ENCODE measurements at places on chromosomes 3 and 15. TPM values are rescaled to one million over a fixed set of nuclear protein-coding genes. Genes with fewer than 3 reads are reported as not detected.

CACNA2D3 gene
- 3.8 TPM for total RNA-seq

DNA sequence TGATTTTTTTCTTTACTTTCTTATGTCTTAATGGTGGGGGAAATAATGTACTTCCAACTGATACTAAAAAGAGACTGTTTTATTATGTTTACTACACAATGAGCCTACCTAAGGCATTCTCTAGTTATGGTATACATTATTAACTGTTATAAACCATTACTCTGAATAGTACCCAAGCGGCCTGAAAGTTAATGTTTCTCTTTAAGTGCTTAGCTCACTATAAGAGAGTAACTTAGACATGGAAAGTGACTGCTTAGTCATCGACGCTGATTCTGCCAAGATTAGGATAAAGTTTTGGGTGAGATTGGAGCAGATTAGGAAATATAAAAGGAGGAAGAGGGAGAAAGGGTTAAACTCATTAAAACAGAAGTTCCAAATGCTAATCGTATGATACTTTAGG is 365.0 kb downstream of the NLGN1 start:
- H3K27me3 ChIP-seq, result no peaks in the 10 kb centered on the region
- H3K4me1 ChIP-seq, result no peaks in the 10 kb centered on the region
- no peak overlapping the region for H3K27ac ChIP-seq
- no peaks in the 10 kb centered on the region for H3K36me3 ChIP-seq
- no peak overlapping the region for H3K4me3 ChIP-seq
- DNase-seq, result no peak

DNA sequence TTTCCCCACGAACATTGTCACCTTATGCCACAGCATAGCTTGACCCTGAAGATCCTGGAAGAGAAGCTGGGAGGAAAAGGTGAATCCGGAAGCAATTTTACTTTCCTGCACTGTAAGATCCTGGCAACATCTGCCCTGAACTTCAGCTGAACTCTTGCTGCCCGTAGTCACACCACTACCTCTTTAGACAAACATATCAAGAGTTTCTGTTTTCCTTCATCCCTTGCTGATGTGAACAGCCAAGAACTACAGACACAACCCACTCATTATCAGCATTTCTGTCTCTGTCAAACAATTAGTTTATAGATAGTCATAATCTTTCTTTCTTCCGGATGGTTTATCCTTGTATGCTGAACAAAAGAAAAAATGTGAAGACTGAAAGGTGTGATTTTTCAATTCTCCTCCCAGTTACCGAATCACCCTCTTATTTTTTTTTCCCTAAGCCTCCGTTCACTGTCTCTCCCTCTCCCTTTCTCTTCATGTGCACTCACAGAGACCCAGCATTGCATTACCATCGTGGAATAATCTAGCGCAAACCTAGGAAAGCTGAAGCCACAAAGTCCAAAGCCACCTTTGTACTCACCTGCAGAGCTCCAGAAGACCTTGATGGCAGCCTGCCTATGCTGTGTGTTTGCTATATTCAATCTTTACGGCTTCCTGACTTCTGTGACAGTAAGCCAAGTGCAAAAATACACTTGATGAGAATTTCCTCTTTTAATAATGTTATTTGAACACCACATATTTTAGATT is 229.2 kb downstream of the CDIN1 start:
- H3K4me3 ChIP-seq, result no peak overlapping the region
- DNase-seq, result peak; percentile 70
- H3K4me1 ChIP-seq, result peaks cover 7% of the 10 kb centered on the region
- H3K36me3 ChIP-seq, result no peaks in the 10 kb centered on the region

FSD2 gene
- not detected for total RNA-seq

DNA sequence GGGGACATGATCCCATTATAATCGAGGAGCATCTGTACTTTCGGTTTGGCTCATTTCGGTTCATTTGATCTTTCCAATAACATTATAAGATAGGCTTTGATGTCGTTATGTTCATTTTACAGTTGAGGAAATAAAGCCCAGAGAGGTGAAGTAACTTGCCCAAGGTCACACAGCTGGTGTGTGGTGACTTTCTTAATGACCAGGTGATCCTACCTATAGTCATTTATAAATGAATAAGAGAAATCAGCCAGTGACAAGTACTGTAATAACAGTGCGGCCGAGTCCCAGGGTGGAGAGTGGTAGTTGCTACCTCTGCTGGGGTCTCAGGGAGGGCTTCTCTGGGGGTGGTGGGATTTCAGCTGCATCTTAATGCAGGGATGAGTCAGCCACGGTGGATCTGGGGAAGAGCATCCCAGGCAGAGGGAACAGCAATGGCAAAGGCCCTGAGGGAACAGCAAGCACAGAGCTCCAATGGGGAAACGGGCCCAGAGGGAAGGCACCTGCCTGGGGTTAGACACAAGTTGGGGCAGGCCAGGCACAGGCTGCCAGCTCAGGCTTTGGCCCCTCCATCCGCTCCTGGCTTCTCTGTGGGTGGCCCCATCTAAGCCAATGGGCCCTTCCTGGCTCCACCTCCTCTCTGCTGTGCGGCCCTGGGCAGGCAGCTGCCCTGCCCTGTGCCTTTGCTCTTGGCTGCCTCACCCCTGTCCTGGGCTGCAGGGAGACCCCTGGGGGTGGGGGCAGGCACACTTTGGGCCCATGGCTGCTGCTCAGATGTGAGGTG is 1.1 kb upstream of the FBLN2 start:
- no peaks in the 10 kb centered on the region for H3K36me3 ChIP-seq
- no peaks in the 10 kb centered on the region for H3K27me3 ChIP-seq
- H3K4me1 ChIP-seq, result peaks cover 4% of the 10 kb centered on the region
- H3K27ac ChIP-seq, result no peak overlapping the region
- no peak overlapping the region for H3K4me3 ChIP-seq

- H3K27me3 ChIP-seq, result no peaks in the 10 kb centered on the region
- H3K27ac ChIP-seq, result no peak overlapping the region
- no peak overlapping the region for H3K4me3 ChIP-seq
- peak; percentile 71 for DNase-seq
- H3K36me3 ChIP-seq, result no peaks in the 10 kb centered on the region
- peaks cover 25% of the 10 kb centered on the region for H3K4me1 ChIP-seq
These were observed 15.4 kb upstream of the CSPG4 start for GRCh38 chr15:75727851-75728715.

- H3K4me1 ChIP-seq, result no peaks in the 10 kb centered on the region
- no peaks in the 10 kb centered on the region for H3K27me3 ChIP-seq
- peaks cover 12% of the 10 kb centered on the region for H3K36me3 ChIP-seq
- no peak overlapping the region for H3K27ac ChIP-seq
- no peak for DNase-seq
These were observed 76.7 kb downstream of the SEC22A start for GRCh38 chr3:123278446-123278845.

DNA sequence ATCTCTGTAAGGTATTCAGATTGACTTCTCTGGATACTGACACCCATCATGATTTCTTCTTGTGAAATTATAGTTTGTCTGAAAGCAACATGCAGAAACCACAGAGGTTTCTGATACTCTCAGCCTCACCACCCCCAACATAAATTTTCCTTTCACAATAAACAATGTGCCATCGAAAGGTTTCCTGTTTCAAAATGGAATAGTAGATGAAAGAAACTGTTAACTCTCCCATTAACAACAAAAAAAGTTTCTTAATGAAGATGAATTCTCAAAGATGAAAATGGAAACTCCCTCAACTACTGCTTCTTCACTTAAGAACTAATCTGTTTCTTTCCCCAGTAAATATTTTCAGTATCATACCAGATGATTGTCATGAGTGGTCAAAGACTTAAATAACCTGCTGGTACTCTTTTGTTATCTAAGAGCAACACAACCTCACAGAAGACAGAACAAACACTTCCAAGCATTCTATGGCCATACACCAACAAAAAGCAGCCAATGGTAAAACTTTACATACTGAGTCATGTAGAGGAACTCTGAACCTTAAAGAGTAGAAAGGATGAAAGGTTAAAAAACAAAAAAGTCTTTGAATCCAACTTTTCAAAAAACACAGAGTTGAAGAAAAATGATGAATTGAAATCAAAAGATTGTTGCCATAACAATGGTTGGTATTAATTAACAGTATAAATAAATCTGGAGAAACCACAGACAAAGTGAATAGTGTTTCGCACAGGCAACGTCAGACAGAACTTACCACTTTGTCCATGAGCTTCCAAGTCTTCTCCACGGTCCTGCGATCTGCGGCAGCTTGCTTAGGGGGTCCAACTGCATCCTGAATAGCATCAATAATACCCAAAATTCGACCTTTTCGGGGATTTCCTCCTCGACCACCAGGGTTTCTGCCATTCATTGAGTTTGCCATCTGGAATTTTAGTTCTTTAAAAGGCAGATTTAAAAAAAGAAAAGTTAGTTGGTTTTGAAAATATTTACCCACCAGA is 1.9 kb downstream of the CBLB start:
- H3K4me3 ChIP-seq, result peak overlapping the region; percentile 88
- no peaks in the 10 kb centered on the region for H3K27me3 ChIP-seq
- peaks cover 31% of the 10 kb centered on the region for H3K4me1 ChIP-seq
- H3K27ac ChIP-seq, result peak overlapping the region; percentile 97

DNA sequence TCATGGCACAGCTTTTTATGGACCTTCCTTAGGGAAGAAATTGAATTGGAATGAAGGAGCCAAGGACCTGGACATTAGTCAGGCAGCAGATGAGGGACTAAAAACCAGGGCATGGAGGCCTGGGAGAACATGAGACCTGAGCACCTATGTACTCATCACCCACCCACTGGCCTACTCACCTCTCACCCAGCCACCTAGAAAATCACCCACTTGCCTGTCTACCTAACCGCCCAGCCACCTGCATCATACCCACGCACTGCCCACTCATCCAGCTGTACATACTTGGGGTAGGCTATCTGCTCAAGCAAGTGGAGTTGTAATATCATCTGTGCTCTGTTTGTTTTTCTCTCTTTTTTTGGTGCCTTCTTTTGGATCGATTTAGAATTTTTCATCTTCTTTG is 65.3 kb upstream of the SLCO2A1 start:
- H3K4me3 ChIP-seq, result no peak overlapping the region
- no peak overlapping the region for H3K27ac ChIP-seq
- no peaks in the 10 kb centered on the region for H3K36me3 ChIP-seq
- DNase-seq, result no peak
- H3K27me3 ChIP-seq, result no peaks in the 10 kb centered on the region

- no peak for DNase-seq
- H3K27ac ChIP-seq, result no peak overlapping the region
- no peak overlapping the region for H3K4me3 ChIP-seq
- no peaks in the 10 kb centered on the region for H3K4me1 ChIP-seq
- H3K36me3 ChIP-seq, result no peaks in the 10 kb centered on the region
- H3K27me3 ChIP-seq, result no peaks in the 10 kb centered on the region
These were observed 13.3 kb upstream of the IQSEC1 start for GRCh38 chr3:13086531-13086981.

- DNase-seq, result peak; percentile 54
- peaks cover 80% of the 10 kb centered on the region for H3K4me1 ChIP-seq
- H3K27me3 ChIP-seq, result no peaks in the 10 kb centered on the region
- peaks cover 31% of the 10 kb centered on the region for H3K36me3 ChIP-seq
- no peak overlapping the region for H3K4me3 ChIP-seq
These were observed 601.2 kb downstream of the FOXP1 start for GRCh38 chr3:70982284-70982683.

DNA sequence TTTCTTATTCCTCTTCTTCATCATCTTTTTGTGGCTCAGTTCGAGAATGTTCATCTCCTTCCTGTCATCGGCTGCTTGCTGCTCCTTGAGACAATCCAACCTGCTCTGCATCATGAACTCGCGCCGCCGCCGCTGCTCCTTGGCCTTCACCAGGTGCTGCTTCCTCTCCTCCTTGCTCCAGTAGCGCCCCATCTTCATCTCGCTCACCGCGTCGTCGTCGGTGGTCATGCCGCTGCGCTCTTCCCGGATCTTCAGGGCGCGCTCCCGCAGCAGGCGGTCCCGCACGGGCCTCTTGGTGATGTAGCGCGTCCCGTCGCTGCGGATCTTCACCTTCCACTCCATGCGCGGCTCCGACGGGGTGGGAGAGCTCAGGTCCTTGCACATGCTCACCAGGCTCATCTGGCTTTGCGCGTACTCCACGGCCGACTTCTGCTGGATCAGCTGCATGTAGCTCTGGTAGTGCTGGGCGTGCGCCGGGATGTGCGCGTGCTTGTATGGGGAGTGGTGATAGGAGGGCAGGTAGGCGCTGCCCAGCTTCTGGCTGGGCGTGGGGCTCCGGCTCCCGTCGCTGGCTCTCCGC is 241.2 kb downstream of the PDZRN3 start:
- H3K36me3 ChIP-seq, result peaks cover 56% of the 10 kb centered on the region
- no peak overlapping the region for H3K27ac ChIP-seq
- H3K4me3 ChIP-seq, result no peak overlapping the region
- H3K4me1 ChIP-seq, result no peaks in the 10 kb centered on the region
- no peak for DNase-seq

GRCh38 chr3:40237889-40238571 is 71.5 kb upstream of the EIF1B start:
- no peaks in the 10 kb centered on the region for H3K27me3 ChIP-seq
- no peaks in the 10 kb centered on the region for H3K4me1 ChIP-seq
- H3K36me3 ChIP-seq, result no peaks in the 10 kb centered on the region
- no peak overlapping the region for H3K27ac ChIP-seq
- no peak for DNase-seq
- no peak overlapping the region for H3K4me3 ChIP-seq

- H3K36me3 ChIP-seq, result no peaks in the 10 kb centered on the region
- no peak for DNase-seq
- no peaks in the 10 kb centered on the region for H3K4me1 ChIP-seq
These were observed 79.6 kb upstream of the DCBLD2 start for GRCh38 chr3:98980915-98981596.

- H3K27ac ChIP-seq, result no peak overlapping the region
- no peak overlapping the region for H3K4me3 ChIP-seq
- H3K27me3 ChIP-seq, result peaks cover 10% of the 10 kb centered on the region
- H3K4me1 ChIP-seq, result no peaks in the 10 kb centered on the region
- no peaks in the 10 kb centered on the region for H3K36me3 ChIP-seq
- no peak for DNase-seq
These were observed 106.4 kb upstream of the RASGRP1 start for GRCh38 chr15:38671006-38671387.

GRCh38 chr3:70752051-70752450 is 439.6 kb upstream of the MDFIC2 start:
- H3K27me3 ChIP-seq, result no peaks in the 10 kb centered on the region
- no peak overlapping the region for H3K27ac ChIP-seq
- H3K36me3 ChIP-seq, result no peaks in the 10 kb centered on the region
- no peak for DNase-seq

GRCh38 chr3:67710396-67710795 is 56.0 kb upstream of the SUCLG2 start:
- no peaks in the 10 kb centered on the region for H3K36me3 ChIP-seq
- no peak overlapping the region for H3K4me3 ChIP-seq
- H3K4me1 ChIP-seq, result peaks cover 6% of the 10 kb centered on the region
- DNase-seq, result no peak
- no peak overlapping the region for H3K27ac ChIP-seq
- H3K27me3 ChIP-seq, result no peaks in the 10 kb centered on the region

DNA sequence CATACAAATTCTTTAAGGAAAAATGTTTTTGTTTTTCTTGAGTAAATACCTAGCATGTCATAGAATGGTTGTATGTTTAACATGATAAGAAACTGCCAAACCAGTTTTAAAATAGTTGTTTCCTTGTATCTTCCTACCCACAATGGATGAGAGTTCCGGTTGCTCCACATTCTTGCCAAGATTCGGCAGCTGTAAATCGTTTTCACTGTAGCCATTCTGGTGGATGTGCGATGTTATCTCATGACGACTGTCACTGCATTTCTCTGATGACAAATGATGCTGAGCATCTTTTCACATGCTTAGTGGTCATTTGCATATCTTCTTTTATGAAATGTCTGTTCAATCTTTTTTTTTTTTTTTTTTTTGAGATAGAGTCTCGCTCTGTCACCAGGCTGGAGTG is 36.6 kb upstream of the SH3GL3 start:
- DNase-seq, result no peak
- no peak overlapping the region for H3K27ac ChIP-seq
- H3K27me3 ChIP-seq, result no peaks in the 10 kb centered on the region
- H3K36me3 ChIP-seq, result no peaks in the 10 kb centered on the region
- no peaks in the 10 kb centered on the region for H3K4me1 ChIP-seq
